Left cardiac atrium (tissue), 4 donors: ENCODE measurements at places on chromosomes 6 and 20. TPM values are rescaled to one million over a fixed set of nuclear protein-coding genes. Genes with fewer than 3 reads are reported as not detected.

DNA sequence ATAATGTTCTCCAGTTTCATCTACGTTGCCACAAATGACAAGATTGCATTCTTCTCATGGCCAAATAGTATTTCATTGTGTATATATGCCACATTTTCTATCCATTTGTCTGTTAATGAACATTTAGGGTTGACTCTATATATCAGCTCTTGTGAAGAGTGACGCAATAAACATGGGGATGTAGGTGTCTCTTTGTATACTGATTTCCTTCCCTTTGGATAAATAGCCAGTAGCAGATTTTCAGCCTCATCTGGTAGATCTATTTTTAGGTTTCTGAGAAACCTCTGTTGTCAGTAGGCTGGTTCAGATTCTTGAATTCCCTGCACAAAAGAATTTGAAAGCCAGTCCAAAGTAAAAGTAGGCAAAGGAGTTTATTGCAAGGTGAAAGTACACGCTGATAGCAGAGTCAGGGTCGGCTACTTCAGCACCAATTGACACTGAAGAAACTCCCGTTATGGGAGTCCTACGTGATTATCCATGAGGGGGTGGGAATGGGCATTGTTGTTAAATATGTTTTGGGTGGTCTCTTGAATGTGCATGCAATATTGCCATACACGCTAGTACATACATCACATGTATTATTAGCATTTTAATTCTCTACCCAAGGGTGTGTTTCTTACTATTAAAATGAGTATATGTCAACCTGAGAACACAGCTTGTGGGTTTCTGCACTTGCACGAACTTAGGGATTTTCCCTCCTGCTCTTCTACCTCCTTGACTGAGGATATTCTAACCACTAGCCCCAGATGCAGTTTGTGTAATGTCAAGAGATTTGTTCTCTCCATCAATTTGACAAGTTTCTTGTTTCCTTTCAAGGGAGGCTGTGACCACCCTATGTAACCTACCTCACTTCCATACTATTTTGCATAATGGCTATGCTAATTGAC lies 14.4 kb upstream of the SLC17A2 start:
- no peak for DNase-seq

DNA sequence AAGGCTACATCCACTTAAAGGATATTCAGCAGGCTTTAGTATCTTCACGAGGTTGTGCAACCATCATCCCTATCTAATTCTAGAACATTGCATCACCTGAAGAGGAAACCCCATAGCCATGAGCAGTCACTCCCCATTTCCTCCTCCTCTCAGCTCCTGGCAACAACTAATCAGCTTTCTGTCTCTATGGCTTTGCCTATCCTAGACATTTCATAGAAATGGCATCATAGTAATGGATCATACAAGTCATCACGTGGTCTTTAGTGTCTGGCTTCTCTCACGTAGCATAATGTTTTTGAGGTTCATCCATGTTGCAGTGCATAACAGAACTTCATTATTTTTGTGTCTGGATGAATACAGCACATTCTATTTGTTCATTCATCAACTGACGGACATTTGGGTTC lies 20.5 kb downstream of the SNAI1 start:
- DNase-seq: no peak

- peak; percentile 67 for DNase-seq
Observed at GRCh38 chr20:44215125-44215524, 4.6 kb upstream of the OSER1 start.

The RIMS4 gene
- total RNA-seq: 0.80 TPM

- DNase-seq: peak; percentile 37
Observed at GRCh38 chr6:24666097-24666640, 530 bp downstream of the TDP2 start.

The MROH8 gene
- total RNA-seq: 4.8 TPM

The LY6G6F gene
- not detected for total RNA-seq

- DNase-seq: no peak
Observed at GRCh38 chr6:35610830-35611229, 77.9 kb downstream of the FKBP5 start.

GRCh38 chr20:63702036-63702665 lies 5.6 kb downstream of the ARFRP1 start:
- DNase-seq: peak; percentile 22

DNA sequence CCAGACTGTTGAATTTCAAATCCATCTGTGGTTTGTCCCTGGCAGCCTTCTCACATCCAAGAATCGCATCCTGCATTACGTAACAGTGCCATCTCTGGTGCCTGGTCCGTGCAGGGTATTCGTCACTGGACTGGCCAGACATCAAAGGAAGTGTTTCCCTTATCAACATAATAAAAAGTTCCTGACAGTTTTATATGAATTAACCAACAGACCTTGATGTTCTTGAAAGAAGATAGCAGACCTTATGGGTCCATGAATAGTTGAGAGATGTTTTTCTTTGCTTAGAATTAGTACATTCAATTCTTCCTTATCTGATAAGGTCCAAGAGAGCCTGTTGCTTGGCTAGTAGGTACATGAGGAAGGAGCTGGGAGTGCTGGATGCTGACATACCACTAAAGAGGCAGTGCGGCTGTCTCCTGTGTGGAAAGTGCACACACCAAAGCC lies 77.6 kb downstream of the PHACTR2 start:
- peak; percentile 39 for DNase-seq

- no peak for DNase-seq
Observed at GRCh38 chr6:135018941-135019340, 35.7 kb downstream of the HBS1L start.

- DNase-seq: no peak
Observed at GRCh38 chr20:24489631-24490260, 20.3 kb downstream of the SYNDIG1 start.

The STX11 gene
- total RNA-seq: 11.4 TPM

- DNase-seq: no peak
Observed at GRCh38 chr6:140845701-140846100, 1287.0 kb upstream of the GJE1 start.

GRCh38 chr20:61900011-61900944 lies 165.4 kb downstream of the TAF4 start:
- DNase-seq: no peak

DNA sequence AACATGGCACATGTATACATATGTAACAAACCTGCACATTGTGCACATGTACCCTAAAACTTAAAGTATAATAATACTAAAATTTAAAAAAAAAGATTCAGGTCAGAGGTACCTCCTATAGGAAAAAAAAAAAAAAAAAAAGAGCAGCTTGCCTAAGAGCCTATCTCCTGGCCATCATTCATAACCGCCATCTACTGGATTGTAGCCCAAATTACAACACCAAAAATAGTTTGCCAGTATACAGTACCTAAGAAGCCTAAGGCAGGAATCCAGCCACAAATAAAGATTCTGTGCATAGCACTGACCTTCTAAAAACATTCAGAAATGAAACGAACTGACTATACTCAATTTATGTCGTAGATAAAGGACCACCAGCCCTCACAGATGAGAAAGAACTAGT lies 438.4 kb upstream of the ADGRB3 start:
- no peak for DNase-seq

The SPTLC3 gene
- total RNA-seq: 8.1 TPM

GRCh38 chr6:147922799-147923198 lies 414.3 kb downstream of the SAMD5 start:
- DNase-seq: no peak

The TLDC2 gene
- 0.18 TPM for total RNA-seq

DNA sequence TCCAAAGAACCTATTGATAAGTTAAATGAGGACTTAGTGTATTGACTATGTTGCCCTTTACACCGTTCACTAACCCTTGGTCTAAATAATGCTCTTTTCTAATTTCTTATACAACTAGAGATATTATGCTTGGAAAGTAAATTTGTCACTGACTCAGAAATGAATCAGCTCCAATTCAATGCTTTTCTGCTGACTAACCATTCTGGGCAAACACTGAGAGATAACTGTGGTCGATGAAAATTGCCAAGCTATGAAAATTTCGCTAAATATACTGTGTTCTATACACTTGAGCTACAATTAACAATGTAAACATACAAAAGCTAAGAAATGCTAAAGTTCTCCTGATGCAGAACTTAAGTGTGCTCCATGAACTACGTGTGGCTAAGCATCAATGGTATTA lies 23.1 kb upstream of the FBXO9 start:
- DNase-seq: no peak

DNA sequence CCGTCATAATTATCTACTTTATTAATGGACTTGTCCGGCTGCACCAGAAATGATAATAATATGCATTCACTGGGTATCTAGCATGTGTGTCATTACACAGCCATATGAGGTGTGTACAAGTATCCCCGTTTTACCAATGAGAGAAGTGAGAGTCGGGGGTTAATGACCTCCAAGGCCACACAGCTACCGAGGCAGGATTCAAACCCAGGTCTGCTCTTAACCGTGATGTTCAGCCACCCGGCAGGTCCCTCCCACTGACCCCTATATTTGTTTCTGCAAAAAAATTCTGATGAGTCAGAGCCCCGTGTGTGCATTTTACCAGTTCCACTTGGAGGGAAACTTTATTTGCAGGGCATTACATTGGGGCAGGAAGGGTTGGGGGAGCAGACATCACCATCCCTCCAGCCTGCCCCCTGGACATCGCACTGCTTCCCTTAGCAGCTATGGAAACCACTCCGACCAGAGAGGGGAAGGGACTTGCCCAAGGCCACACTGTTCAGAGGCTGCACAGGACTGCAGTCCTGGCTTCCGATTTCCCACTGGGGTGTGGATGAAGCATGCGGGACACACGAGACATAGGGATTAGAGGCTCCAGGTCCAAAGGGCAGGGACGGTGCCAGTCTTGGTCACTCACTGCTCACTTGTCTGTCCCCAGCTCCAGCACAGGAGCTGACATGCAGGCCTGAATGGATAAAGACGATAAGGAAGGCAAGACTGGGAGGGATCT lies 10.1 kb upstream of the SRC start:
- DNase-seq: no peak

DNA sequence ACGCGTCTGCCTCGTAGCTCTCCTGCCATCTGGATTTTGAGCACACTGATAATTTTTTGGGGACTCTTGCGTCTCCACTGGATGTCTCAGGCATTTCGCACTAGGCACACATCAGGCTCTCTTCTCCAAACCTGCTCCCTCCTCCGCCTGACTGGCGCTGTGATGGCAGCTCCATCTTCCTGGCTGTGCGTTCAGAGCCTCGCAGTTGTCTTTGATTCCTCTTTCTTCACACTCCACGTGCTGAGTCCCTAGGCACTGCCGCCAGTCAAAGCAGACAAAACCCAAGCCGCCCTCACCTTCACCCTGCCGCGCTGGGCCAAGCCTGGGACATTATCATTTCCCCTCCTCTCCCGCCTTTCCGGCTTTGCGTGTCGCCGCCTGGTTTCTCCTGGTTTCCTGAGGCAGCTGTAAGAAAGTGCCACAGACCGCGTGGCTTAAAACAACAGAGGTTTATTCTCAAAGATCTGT lies 778 bp downstream of the PSMG4 start:
- DNase-seq: peak; percentile 60

DNA sequence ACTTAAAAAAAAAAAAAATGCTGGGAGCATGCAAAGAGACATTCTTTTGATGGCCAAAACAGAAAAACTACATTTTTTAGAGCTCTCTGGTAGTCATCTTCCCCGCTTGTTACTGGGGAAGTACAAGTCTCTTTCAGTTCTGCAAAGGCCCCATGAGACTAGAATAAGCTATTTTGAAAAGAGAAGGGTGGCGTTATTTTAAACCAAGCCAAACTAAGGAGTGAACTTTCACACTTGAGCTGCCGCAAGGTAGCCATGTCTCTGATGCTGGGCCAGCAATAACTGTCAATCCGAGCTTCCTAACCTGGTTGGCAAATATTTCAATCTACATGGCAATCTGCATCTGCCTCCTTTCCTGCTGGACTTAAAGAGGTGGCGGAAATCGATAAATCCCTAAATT lies 96.7 kb downstream of the L3MBTL3 start:
- no peak for DNase-seq
